ENCODE measurements at places on chromosomes 2 and 18.

DNA sequence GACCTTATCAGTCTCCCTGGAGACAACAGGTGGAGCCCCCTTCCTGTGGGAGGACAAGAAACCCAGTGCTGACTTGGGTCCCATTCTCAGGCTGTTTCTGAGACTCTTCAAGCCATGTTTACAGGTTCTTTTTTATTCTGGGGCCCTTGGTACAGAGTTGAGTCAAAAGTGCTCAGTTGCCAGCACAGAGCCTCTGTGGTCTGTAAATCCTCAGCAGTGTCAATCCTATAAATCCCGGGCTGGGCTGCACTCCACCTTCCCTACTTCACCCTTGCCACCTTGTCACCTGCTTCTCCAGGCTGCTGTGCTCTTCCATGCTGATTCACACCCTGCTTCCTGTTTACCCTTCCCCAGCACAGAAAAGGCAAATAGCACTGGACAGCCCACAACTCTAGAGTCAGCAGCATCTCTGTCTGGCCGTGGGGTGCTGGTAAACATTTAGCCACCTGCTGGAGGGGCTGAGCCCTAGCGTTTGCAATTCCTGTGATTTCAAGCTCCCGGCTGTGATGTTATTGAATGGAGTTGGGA, 74.7 kb downstream of the TNFRSF11A start:
- no peak for DNase-seq

DNA sequence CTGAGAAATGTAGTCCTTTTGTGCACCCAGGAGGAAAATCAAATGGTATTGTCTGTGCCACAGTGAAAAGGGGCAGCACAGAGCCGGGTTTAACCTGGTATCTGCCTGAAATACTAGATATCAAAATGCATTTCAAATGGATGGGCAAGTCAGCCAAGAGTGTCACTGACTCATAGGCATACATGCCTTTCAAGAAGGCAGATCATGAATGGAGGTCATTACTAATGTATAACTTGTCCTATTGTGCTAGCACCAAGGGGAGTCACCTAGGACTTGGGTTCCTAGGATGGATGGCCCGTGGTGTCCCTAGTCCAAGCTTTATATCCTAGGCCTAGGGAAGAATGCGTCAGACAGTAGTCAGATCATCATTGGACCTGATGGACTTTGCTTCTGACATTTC, 49.9 kb downstream of the TCF7L1 start:
- no peak for DNase-seq

DNA sequence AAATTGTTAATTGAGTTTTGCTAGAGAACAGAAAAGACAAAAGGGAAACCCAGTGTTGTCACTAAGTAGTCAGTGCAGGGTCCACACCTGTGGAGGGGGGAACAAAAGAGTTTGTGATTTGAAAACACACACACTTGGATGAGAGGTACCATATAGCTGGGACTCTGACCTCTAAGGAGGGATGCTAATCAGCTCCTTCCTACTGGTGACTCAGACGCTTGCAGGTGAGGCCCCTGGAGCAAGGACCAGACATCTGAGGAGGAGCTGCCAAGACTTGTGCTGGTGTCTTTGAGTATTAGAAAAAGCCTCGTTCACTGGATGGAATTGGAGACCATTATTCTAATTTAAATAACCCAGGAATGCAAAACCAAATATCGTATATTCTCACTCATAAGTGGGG, 146.4 kb upstream of the MAP2 start:
- DNase-seq: no peak

DNA sequence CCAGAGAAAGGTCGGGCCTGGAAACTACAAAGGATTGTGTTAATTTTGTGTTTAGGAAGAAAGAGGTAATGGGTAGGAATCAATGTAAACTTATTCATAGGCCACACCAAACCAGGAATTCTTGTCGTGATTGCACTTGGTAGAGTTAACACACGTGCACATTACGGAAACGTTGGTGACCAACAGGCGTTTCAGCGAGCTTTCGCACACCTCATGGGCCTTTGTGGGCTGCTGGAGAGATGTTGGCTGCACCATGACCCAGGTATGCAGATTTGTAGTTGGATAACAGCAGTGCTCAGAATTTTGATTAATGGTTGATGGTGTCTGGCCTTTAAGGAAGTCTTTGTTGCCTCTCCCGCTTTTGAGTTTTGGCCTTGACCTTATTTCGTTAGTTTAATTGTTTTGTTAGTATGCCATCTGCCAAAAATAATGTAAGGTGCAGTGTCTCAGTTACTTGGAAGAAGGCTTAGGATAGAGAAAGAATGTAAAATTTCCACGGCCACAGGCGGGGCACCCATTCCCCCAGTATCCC, 1.9 kb downstream of the ZNF236 start:
- DNase-seq: no peak

DNA sequence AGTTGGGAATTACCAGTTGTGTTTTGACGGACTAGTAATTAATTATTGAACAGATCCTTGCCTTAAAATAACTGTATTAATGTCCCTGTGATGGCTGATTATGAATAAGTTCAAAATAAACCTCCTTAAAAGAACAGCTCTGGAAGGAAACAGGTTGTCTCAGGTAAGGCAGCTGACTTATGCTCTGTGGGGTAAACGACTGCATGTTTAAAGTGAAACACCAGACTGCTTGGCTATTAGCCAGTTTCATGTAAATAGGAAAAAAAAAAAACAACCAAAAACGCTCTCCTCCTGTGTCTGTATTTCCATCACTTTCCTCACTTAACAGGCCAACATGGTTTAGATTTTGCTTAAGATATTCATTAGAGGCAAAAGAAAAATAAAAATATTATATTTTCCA, 243.6 kb downstream of the TMEM182 start:
- DNase-seq: no peak

DNA sequence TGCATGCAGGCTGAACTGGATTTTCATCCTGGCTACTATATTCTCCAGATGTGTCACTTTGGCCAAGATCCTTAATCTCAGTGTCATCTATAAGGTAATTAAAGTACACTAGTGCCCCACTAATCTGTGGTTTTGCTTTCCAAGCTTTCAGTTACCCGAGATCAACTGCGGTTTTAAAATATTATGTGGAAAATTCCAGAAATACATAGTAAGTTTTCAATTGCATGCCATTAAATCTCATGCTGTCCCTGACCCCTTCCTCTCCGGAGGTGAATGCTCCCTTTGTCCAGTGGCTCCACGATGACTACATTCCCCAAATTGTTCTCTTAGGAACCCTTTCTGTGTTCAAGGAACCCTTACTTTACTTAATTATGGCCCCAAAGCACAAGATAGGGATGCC, 5.3 kb upstream of the TYMS start:
- no peak for DNase-seq

DNA sequence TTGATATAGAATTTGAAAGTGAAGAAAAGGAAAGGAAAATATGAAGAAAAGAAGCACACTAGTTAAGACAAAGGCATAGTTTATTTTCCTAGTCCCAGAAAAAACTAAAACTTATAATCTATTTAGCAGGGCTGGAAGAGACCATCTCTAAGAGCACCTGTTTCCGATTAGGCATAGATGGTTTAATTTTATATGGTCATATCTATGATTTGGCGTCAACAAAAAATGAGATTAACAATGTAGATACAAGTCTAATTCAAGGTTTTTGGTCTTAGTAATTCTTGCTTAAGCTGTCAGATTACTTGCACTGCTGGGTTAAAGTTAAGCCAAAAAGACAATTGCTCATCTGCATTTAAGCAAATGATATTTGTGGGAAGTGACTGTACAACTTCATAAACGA, 502.5 kb upstream of the FSHR start:
- no peak for DNase-seq

- peak; percentile 79 for DNase-seq
Observed at GRCh38 chr2:69482471-69482870, 45.2 kb upstream of the NFU1 start.

- no peak for DNase-seq
Observed at GRCh38 chr18:30712383-30712782, 330.2 kb downstream of the DSC3 start.

GRCh38 chr18:7856116-7856515, 289.0 kb downstream of the PTPRM start:
- DNase-seq: no peak

- peak; percentile 41 for DNase-seq
Observed at GRCh38 chr2:173574324-173575112, 219.8 kb downstream of the CDCA7 start.

DNA sequence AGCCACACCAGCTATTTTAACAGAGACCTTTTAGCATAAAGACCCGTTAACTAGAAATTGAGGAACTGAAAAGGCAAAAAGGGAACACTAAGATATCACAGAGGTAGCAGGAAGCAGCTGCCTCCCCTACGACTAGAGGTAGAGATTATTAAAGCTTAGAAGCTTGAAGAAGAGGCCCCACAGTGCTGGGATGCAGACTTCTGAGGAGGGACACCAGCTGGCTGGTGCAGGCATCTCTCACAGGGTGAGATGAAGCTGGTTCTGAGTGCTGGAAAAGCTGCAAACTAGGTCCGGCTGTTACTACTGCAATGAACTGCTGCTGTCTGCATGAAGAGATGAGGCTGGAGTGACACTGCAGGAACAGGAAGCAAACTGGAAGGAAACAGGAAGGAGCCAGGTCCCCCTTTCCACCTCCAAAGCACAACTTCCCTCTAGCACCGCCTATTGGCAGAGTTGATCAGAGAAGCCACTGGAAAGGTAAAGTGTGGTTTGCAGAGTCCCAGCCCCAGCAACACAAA, 61.2 kb upstream of the MRPS9 start:
- no peak for DNase-seq

DNA sequence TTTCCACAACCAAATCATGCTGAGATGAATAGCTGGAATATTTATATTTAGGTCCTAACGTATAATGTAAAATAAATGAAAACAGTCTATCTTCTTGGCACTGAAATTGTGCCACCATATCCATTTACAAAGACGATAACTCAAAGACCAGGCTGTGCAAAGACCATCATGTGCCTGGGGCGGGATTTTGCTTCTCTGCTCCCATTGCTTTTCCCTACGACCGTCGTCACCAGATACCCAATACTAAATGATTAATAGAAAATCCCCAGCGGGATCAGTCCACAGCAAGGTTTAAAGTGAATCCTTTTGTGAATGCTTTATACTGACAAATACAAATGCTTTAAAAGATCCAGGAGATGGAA, 194.3 kb upstream of the ARL4C start:
- DNase-seq: no peak

GRCh38 chr2:149528983-149529382, 58.6 kb downstream of the MMADHC start:
- DNase-seq: no peak

- DNase-seq: peak; percentile 46
Observed at GRCh38 chr18:44680273-44681075, at the start of gene SETBP1. Gene SETBP1 (plus strand): TSS chr18:44680888. CDS start chr18:44701347, 20,459 bp downstream.

- no peak for DNase-seq
Observed at GRCh38 chr2:234754126-234754525, 197.7 kb upstream of the SH3BP4 start.

DNA sequence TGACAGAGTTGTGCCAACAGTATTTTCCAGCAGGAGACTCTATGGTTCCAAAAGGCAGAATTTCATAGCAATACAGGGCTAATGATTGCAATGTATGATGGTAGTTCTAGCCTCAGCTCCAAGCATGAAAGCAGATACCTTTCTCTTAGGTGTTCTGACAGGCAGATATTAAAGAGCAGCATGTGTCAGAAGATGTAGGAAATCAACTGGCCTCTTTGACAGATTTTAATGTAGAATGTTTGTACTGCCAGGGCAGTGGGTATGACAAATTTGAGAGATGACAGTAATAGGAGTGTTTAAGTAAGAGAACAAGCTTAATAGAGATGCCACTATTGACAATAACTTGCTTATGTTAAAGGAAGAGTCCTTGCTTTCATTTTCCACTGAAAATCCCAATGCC, 21.5 kb upstream of the VWC2L start:
- DNase-seq: no peak

- DNase-seq: no peak
Observed at GRCh38 chr18:48361801-48362200, 47.4 kb downstream of the ZBTB7C start.

DNA sequence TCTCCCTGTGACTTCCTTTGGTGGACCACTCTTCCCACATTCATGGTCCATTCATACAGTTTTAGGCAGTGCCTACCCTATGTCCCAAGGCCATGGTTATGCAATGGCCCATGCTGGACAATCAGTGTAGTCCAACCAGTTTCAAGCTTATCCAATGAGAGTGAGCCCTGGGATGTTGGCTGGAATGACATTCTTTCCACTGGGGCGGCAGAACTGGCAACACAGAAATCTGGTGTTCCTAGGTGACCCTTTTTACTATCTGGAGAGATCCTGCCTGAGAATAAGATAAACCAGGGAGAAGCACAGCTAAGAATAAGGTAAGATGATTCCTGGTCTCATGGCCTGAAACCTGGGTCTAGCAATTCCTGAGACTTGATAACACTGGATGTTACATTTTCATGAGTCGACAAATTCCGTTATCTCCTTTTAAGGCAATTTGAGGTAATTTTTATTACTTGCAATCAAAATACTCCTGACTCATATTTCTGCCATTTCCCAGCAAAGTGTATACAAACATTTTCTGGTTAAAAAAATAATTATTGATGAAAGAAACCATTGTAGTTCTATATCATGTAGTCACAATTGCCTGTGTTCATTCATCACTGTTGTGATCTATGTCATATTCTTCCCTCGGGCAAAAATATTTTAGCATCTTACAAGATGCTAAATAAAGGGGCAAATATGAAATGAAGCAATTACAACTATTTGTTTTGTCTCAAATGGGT, 271.5 kb upstream of the LYPD1 start:
- DNase-seq: no peak

DNA sequence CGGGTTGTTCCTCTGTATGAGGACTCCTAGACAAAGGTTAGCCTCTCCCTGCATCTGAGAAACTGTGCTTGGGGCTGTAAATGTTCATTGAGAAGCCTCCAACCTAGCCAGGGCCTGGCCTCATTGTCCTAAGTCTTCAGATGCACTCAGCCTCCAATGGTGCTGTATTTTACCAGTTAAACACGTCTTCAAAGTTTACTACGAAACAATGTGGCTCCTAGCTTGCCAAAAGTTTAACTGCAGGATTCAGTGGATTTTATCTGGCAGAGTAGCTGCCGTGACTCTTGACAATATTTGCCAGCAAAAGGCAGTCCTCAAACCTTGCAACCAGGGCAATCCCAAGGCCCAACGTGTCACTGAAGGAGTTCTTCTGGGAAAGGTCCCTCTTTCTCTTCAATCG, 1.1 kb downstream of the PID1 start:
- DNase-seq: no peak
